ENCODE measurements at places on chromosomes 7 and 10.

DNA sequence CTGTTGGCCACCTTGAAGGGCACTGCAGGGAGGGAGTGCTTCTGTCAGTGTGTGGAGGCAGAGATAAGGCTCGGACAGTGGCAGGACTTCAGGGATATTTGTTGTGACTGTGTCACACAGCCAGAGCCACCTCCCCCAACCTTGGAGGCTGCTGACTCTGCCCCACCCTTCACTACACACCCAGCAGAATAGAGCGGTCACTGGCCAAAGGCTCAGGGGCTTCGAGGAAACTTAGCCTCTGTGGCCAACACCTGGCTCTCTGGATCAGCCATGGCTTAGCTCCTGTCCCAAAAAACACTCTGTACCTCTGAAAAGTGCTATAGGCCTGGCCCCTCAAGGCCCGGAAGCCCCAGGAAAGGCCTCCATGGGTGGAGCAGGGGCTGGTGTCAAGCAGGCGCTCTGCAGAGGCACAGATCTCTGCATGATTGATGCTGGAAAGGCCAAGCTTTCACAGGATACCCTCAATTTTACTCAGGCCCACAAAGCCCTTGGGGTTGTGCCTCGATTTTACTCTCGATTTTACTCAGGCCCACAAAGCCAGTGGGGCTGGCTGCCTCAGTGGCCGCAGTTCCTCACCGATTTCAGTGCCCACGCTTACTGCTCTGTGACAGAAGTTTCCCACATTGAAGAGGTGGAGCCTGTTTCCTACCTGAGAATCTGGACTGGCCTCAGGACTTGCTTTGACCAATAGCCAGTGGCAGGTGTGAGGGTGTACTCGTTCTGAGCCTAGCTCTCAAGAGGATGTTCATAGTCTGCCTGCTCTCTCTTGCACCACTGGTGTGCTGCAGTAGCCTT, 113.2 kb upstream of the GPR26 start:
- DNase-seq = no peak

- no peak for DNase-seq
These were observed 10.5 kb downstream of the DDC start for GRCh38 chr7:50554431-50555322.

GRCh38 chr10:122362031-122362592, 12.4 kb upstream of the PLEKHA1 start:
- no peak for DNase-seq

DNA sequence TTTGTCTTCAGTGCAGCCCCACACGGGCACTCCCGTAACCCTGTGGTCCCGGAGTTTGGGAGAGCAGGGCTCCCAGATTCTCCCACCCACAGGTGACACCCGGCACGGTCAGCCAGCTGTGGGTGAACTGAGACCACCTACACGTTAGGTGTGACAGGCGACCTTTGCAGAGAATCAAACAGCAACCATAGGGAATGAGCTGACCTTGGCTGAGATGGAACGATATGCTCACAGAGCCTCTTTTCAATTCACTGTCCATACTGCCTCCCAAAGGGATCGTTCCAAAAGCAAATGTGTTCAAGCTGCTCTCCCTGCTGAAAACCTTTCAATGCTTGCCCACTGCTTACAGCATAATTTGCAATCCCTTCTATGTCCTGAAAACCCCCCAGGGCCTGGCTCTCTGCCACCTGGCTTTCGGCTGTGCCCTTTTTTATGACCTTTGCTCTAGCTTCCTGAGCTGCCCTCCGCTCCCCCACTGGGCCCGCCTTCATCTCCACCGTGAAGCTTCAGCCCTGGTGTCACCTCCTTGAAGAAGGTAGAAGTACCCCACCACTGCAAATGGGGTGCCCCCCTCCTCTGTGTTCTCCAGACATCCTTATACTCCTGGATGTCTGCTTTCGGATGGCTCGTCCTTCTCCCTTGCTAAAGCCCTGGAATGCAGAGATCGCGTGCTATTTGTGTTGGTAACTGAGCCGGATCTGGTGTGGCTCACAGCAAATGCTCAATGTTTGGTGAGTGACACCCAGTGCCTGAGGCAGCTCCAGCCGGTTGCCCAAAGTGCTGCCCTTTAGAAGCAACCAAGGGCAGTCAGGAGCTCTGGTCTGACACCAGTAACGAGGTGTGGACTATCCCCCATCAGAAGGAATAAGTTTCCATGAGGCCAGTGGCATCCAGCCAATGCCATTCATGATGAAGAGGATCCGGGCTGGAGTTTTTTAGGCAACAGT, 90.4 kb downstream of the KIAA1549 start:
- no peak for DNase-seq

DNA sequence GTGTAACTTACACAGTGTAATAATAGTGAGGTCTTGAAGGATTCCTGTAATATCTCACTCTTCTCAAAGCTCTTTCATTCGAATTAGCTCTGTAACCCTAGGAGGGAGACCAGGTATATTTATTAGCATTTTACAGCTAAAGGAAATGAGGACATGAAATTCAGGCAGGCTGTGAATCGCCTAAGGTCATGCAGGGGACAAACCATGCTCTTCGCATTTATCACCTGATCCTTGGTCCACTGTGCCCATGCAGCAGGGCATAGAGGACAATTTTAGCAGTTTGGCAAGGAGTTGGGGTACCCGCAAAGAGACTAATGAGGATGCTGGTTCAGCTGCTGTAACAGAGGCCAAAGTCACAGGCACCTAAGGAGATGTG, 14.8 kb upstream of the LAMB1 start:
- DNase-seq = no peak

GRCh38 chr7:81414411-81414810, 355.4 kb downstream of the HGF start:
- no peak for DNase-seq

DNA sequence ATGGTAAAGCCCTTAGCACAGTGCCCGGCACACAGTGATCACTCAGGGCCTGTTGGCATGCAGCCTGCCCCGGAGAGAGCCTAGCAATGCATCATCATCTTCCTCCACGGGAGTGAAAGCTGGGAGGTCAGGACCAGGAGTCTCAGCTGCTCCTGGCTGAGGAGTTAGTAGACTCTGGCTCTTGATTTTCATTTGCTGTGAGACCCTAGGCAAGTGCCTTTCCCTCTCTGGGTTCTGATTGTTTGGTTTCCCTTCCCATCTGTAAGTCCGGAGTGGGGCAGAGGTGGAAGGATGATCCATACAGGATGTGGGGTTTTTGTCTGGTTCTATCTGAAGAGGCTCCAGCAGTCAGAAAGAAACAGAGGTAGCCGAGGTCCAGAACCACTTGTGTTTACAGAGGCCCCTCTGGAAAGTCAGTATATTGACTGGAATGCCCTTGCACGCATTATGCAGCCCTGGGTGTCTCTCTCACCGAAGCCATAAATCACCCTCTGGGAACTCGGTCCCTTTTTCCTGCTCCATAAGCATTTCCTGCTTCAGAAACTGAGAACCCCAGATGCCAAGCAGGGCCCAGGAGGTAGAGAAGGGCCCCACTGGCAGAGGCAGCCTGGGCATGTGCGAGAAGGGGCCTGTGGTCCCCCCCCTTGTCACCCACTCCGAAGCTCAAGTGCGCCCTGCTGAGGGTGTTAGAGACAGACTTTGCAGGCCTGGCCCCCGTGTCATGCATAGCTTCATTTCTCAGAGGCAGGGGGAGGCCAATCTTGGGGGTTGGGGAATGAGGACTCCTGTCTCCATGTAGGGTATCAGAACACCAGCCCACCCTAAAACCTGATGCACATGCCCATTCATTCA, 8.5 kb downstream of the UNC5B start:
- DNase-seq = no peak

GRCh38 chr10:106714734-106715555, 449.6 kb downstream of the SORCS1 start:
- DNase-seq = no peak

DNA sequence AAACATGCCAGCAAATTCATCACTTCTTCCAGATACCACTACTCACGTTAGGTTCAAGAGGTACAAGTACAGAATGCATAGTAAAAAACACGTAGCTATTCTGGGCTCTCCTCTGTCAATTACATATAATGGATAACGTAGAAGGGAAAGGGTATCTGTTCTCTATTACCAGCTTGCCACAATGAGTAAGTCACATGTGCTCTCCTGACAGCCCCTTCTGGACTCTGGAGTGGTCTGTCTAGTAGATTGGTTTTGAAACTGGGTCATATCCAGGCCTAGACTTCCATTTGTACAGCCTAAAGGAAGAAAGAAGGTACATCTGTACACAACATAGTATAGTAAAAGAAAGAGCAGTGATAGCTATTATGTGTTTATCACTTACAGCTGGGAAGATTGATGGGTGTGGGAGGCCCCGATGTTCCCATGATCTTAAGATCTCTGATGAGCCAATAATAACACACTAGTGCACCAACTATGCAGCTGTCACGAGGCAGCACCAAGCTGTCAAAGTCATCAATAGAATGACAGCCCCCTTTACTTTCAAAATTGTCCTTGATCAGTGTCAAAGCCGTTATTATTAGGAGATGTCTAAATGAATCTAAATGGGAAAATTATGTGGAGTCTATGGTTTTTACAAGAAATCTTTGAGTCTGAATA, 161.9 kb upstream of the AGK start:
- DNase-seq = no peak

DNA sequence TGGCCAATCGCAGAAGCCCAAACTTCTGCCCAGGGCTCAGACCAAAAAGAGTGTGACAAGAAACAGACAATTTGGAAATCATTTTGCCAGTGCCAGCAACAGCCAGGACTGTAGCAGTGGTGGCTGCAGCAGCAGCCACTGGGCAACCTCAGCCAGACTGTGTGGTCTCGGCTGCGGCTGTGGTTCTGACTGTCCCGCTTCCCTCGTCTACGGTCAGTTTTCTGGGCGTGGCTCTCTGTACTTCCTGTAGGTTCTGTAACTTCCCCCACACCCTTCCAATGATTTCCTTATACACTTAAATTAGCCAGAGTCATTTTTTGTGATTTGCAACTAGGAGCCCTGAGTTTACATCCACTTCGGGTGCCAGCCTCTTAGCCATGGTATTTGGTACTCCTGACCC, 39.9 kb downstream of the CYTH3 start:
- no peak for DNase-seq

GRCh38 chr10:21261842-21262294, 263.6 kb downstream of the SKIDA1 start:
- DNase-seq = no peak

DNA sequence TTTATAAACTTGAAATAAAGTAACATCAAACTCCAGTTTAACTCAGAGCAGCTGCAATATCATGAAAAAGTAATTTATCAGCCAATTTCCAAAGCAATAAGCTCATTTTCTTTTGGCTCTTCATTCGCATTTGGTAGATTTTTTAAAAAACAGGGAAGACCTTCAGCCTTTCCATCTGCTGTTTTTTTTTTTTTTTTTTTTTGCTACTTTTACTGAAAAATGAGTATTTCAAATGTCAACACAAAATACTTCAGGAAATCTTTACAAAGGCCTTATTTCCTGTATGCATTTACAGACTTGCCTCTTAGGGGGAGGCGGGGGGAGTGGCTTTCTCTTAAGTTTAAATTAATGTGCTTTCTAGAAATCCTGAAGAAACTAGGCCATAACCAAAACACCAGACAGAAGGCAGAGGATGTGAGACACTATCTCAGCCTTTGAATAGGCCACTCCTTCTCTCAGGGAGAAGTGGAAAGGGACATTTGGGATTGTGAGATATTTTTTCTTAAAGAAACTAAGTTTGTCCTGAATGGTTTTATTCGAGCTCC, 91.8 kb downstream of the COL28A1 start:
- no peak for DNase-seq

DNA sequence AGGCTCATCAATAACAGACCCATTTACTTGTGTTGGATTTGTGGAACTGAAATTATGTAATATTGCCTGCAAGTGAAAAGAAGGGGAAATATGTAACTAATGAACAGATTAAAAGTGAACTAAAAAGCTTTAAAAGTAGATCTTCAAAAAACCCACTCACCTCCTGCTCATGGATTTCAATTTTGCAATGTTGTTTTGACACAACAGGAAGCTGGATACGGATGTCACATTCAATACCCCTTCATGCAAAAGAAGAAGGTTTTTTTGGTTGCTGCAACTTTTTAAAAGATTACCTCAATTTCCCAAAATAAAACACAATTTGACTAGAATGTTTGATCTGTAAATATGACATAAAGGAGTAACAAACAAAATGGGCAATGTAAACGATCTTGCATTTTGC, 3.3 kb downstream of the MKI67 start:
- no peak for DNase-seq

DNA sequence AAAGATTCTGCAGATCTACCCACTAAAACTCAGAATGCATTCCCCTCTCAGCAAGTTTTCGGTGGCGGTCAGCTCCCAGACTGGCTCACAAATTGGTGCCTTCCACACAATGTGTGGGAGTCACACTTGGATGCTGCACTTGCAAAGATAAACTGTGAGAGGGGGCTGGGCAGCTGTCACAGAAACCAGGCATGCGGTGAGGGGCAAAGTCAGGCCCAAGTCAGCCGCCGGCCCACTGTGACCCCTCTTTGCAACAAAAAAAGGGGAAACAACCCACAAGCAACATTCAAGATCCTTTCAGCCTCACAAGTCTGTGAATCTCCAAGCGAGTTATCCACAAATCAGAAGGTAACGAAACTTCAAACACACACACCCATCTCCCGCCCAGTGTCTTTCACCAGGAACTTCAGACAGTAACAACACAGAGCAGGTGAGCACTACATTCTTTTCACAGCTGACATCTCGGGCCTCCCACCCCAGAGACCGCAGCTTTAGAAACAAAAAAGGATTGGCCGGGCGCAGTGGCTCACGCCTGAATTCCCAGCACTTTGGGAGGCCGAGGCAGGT, 32.0 kb downstream of the SNX8 start:
- no peak for DNase-seq

- DNase-seq = no peak
These were observed 20.0 kb downstream of the SMKR1 start for GRCh38 chr7:129522088-129522970.

DNA sequence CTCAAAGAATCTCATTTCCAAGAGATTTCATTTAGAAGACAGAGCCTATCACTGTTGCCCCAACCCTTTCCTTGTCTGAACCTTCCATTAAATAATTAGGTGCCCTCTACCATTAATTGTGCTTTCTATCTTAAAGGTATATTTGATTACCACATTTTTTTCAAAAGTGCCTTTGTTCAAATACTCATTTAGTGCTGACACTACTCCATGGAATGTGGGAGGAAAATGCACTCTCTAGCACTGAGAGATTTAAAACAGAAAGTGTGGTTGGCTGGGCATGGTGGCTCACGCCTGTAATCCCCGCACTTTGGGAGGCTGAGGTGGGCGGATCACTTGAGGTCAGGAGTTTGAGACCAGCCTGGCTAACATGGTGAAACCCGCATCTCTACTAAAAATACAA, 119.8 kb downstream of the CACNA2D1 start:
- no peak for DNase-seq

GRCh38 chr7:69795932-69796331, 197.7 kb downstream of the AUTS2 start:
- DNase-seq = no peak
